ENCODE measurements at places on chromosomes 16 and 17. TPM values are rescaled to one million over a fixed set of nuclear protein-coding genes. Genes with fewer than 3 reads are reported as not detected.

The HSPB9 gene
- total RNA-seq, result not detected

The CHST5 gene
- 0.06 TPM for total RNA-seq

The CD300LG gene
- not detected for total RNA-seq

The NPIPA8 gene
- 0.37 TPM for total RNA-seq

Data from A549 treated with Mapracorat at 1 μM for 4 hours (cell line).